ENCODE measurements at places on chromosomes 5 and 9.

- DNase-seq, result no peak
Observed at GRCh38 chr9:127104581-127105311, 17.7 kb downstream of the ANGPTL2 start.

DNA sequence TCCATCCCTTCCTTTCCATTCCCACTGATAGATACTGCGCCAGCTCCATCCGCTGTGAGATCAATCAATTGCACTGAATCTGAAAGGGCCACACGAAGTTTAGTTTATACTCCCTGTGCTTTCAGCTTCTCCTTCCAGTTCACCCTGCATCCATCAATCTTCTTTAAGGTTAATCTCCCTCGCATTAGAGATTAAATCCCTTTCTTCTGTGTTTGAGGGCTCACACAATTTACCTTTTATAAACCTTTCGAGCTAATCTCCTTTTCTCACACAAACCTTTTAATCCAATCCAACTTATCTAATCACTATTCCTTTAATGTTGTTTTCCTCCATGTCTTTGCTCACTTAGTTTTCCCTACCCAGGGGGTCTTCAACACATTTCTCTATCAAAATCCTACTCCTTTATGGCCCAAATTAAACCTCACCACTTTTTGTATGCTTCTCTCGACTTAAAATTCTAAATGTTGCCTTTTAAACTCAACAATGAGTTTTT lies 64.6 kb upstream of the HAPLN1 start:
- no peak for DNase-seq

GRCh38 chr9:99040911-99041582 lies 63.9 kb upstream of the TGFBR1 start:
- no peak for DNase-seq

GRCh38 chr5:144267961-144268513 lies 97.4 kb downstream of the KCTD16 start:
- no peak for DNase-seq

- DNase-seq, result peak; percentile 60
Observed at GRCh38 chr9:134165357-134166315, 1.3 kb upstream of the RNU6ATAC start.

GRCh38 chr5:89729623-89730301 lies 679.8 kb downstream of the CETN3 start:
- DNase-seq, result no peak

GRCh38 chr5:142176255-142176654 lies 67.7 kb downstream of the NDFIP1 start:
- no peak for DNase-seq

DNA sequence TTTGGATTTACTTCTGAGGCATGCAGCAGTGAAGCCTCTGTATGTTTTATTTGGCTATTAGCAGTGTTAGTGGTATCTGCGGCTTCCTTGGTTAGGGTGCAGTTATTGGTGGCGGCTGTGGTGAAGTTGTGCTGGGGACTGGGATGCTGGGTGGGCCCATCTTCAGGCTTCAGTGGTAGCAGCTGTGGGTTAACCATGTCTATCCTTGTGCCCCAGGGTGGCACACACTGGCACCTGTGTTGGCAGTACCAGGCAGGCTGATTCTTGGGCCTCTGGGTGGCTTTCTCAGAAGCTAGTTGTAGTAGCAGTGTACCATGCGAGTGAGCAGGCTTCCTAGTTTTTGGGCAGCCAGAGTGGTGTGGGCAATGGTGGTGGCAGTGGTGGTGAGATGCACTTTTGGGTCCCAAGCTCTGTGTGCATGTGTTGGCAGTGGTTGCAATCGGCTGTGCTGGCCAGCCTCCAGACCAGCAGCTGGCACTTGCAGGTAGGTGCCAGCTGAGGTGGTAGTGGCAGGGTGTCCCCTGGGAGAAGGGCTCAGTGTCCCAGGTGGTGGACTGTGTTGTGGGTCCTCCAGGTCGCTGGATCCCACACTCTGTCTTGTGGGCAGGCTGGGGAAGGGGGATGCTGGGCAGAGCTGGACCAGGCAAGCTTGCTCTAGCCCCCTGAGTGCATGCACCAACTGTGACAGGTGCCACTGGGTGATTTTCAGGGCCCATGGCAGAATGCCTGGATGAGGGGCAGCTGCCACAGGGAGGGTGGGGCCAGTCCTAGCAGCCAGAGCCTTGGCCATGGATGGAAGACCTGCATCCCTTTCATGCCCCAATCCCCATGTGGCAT lies 13.6 kb downstream of the AHRR start:
- no peak for DNase-seq

Data from T-cell (primary cell).